ENCODE measurements at places on chromosomes 5 and 9. TPM values are rescaled to one million over a fixed set of nuclear protein-coding genes. Genes with fewer than 3 reads are reported as not detected.

DNA sequence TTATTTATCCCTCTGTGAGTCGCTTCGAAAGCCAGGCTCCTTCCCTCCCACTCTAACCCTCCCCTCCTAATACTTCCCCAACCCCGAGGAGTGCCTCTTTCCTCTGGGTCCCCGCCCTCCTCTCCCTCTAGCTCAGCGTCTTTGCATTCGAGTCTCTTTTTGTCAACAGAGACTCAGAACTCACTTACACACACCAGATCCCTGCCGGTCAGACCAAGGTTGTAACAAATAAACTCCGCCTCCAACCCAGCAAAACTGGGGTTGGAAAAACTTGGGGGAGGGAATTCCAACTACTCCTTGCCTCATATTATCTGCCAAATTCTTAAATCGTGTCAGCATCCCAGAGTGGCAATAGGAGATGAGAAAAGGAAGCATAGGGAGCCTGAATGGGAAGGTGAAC is at the start of gene HTR1A:
Gene HTR1A, minus strand, starts transcription at position 167 of the 400 bp plus-strand sequence. CDS start 726 bp downstream, outside the sequence.
- H3K27ac ChIP-seq: no peak within 1 kb of the TSS
- no peak for DNase-seq
- no peak within 1 kb of the TSS for H3K4me3 ChIP-seq
- H3K36me3 ChIP-seq: no peaks in the 10 kb centered on the region
- peaks cover 15% of the 10 kb centered on the region for H3K27me3 ChIP-seq

DNA sequence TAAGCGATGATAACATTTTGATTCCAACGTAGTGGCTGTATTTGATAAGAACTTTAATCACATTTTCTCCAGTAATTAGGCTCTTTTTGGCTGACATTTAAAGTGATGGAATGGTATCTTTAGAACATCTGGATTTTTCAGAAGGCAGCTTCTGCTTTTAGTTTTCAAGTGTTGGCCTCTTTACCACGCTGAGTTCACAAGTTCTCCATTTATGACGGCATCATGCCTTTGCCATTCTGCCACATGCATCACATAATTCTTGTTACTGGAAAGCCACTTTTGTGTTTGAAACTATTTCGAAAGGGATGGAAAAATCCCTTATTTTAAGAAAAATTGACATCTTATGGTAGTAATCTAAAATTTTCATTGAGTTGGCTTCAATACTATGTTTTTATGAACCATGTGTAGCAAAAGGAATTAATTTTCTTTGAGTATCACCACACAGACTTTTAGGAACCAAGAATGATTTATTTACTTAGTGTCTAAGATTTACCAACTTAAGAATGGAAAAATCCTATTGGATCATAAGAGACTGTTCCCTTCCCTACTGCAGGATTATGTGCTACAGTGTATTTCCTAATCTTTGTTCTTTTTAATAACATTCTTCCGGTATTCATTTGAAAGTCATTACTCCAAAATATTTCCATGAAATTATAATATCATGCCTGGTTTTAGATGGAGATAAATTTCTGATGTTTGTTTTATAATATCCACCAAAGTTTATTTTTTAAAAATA is 344.2 kb downstream of the ADGRV1 start:
- H3K27ac ChIP-seq: no peak overlapping the region
- no peak for DNase-seq
- H3K36me3 ChIP-seq: no peaks in the 10 kb centered on the region
- no peak overlapping the region for H3K4me3 ChIP-seq

The PCDHB4 gene
- total RNA-seq: 0.17 TPM

DNA sequence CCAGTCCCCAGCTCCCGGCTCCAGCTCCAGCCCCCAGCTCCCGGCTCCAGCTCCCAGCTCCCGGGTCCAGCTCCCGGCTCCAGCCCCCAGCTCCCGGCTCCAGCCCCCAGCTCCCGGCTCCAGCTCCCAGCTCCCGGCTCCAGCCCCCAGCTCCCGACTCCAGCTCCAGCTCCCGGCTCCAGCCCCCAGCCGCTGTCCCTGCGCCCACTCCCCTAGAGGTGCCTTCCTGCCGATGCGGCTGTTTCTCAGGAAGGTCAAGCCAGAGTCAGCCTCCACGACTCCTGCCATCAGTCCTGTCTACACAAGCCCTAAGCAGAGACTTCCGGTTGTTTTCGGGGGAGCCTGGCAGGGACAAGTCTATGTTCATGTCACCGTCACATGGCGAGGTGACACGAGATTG is 74.8 kb downstream of the ZNF354C start:
- H3K4me3 ChIP-seq: no peak overlapping the region
- no peaks in the 10 kb centered on the region for H3K36me3 ChIP-seq
- H3K27me3 ChIP-seq: no peaks in the 10 kb centered on the region
- H3K4me1 ChIP-seq: no peaks in the 10 kb centered on the region
- no peak for DNase-seq

Measured in colonic mucosa (tissue), 4 donors.